ENCODE measurements at places on chromosomes 11 and 22.

- no peaks in the 10 kb centered on the region for H3K36me3 ChIP-seq
- H3K4me3 ChIP-seq: no peak overlapping the region
- no peaks in the 10 kb centered on the region for H3K4me1 ChIP-seq
- DNase-seq: no peak
- H3K27me3 ChIP-seq: no peaks in the 10 kb centered on the region
Measured at GRCh38 chr11:106424111-106424510, 346.6 kb downstream of the AASDHPPT start.

- H3K4me1 ChIP-seq: peaks cover 17% of the 10 kb centered on the region
- H3K27ac ChIP-seq: no peak overlapping the region
- no peak overlapping the region for H3K4me3 ChIP-seq
Measured at GRCh38 chr11:34147581-34147980, 42.2 kb downstream of the NAT10 start.

DNA sequence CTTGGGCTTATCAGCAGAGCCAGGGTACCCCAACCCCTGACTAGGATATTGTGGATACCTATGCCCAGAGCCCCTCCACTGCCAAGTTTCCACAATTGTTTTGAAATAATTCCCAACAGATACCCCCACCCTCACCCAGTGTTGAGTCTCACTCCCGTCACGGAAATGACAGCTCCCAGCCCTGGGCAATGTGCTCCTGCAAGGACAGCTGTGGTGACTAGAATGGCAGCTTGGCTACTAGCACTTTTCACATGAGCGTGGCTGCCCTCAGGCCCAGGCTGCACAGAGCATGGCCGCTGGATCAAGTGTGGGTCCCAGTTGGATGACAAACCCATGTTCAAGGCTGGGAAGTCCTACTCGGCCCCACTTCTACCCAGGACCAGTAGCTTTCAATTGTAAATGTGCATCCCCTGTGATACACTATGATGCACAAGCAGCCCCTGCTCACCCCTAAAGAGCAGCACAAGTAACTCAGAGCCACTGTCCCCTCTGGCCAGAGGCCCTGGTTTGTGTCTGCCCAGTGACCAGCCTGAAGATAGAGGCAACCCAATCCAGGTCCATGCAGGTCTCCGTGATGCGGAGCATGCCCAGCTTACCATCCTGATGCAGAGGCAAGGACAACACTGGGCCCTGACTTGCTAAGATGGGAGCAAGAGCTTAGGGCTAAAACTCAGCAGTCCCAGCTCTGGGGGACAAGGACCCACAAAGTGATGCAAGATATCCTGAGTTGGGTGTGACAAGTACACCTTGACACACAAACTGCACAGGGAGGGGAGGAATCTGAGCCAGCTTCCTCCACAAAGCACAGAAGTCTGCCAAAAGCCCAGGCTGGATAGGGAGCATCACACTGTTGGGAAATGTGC, 13.2 kb downstream of the KCNQ1OT1 start:
- H3K27me3 ChIP-seq: no peaks in the 10 kb centered on the region
- DNase-seq: no peak
- no peak overlapping the region for H3K27ac ChIP-seq
- no peaks in the 10 kb centered on the region for H3K4me1 ChIP-seq

DNA sequence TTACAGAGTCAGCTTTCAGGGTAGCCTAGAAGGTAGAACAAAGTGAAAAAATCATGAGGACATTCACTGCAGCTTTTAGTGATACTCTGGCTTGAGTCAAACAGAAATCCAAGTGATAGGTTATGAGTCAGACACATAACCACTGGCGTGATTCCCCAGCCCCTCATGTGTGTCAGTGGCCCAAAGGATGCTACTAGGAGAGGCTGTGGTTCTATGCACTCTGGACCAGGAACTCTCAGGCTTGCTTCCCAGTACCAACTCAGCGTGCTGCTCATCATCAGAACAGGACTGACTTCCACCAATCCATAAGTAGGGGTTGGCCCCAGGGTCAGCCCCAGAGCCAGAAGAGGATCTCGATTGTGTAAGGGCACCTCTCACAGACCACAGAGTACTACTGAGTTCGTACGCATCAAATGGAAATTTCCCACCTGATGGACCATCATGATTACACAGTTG, 116.8 kb downstream of the MED15 start:
- DNase-seq: no peak
- H3K27ac ChIP-seq: no peak overlapping the region
- H3K27me3 ChIP-seq: no peaks in the 10 kb centered on the region

GRCh38 chr11:132943706-132944568, 588.4 kb downstream of the OPCML start:
- peaks cover 3% of the 10 kb centered on the region for H3K4me1 ChIP-seq
- no peak for DNase-seq
- no peak overlapping the region for H3K4me3 ChIP-seq

DNA sequence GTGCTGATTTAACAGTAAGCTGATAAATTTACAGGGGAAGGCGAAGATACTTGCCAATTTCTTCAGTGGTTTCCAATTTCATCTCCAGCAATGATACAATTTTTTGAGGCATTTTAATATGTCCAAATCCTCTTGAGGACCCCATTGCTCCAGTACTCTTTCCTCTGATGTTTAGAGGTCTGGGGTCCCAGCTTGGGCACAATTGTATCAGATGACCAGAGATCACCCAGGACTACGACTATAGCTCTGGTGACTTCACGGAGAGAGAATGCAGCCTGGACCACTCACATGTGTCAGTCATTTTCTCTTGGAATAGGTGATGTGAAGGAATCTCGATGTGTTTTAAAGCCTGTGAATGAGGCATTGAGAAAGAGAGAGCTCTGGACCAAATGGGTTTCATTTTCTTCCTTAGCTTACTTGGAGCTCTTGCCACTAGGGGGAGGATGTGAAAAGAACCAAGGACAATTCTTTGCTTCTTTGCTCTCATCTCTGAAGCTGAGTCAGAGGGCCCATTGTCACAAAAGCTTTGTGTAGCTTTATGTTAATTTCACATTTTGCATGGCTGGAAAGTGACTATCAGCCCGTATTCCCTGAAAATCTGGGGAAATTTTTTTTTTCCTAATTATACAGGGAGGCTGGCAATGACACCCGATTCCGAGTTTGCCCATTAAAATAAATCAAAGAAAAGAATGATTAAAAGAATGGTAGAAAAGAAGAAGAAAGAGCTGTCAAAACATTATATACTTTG, 6.7 kb upstream of the CCDC90B start:
- H3K4me3 ChIP-seq: no peak overlapping the region
- no peaks in the 10 kb centered on the region for H3K4me1 ChIP-seq
- H3K27me3 ChIP-seq: peaks cover 2% of the 10 kb centered on the region
- no peaks in the 10 kb centered on the region for H3K36me3 ChIP-seq
- no peak overlapping the region for H3K27ac ChIP-seq

DNA sequence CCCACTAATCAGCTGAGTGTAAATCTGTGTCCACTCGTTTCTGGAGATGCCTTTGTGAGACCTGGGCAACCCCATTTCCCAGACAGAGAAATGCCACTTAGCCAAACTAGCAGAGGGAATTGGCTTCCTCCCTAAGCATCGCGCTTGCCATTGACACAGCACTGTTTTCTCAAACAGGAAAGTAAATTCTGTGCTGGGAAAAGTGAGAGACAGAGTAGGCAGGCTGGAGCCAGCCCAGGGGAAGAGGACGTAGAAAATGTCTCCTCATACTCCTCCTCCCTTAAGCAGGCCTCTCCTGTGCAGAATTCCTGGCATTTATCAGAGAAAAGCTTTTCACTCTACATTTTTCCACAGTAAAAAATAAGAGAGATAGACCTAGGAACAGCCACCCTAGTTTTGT, 99.1 kb upstream of the AMOTL1 start:
- no peaks in the 10 kb centered on the region for H3K27me3 ChIP-seq
- no peaks in the 10 kb centered on the region for H3K36me3 ChIP-seq
- no peak for DNase-seq

DNA sequence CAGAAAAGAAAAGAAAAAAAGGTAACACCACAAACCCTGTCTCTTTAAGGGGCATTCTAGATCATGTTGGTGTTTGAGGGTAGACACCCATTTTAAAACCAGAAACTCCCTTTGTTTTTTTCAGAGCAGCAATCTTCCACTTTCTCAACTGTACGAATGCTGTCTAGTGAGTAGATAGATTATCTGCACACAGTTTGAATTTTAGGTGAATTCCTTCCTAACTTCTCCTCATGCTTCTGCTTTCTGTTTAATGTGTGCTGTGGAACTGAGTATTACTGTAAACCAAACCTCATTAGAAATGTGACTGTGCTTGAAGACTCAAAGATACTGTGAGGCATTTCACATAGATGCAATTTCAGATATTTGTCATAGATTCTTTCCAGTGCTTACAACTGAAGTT, 102.4 kb downstream of the PRMT3 start:
- peaks cover 9% of the 10 kb centered on the region for H3K36me3 ChIP-seq
- no peak overlapping the region for H3K27ac ChIP-seq
- H3K4me1 ChIP-seq: no peaks in the 10 kb centered on the region
- no peak for DNase-seq
- H3K4me3 ChIP-seq: no peak overlapping the region
- H3K27me3 ChIP-seq: no peaks in the 10 kb centered on the region

DNA sequence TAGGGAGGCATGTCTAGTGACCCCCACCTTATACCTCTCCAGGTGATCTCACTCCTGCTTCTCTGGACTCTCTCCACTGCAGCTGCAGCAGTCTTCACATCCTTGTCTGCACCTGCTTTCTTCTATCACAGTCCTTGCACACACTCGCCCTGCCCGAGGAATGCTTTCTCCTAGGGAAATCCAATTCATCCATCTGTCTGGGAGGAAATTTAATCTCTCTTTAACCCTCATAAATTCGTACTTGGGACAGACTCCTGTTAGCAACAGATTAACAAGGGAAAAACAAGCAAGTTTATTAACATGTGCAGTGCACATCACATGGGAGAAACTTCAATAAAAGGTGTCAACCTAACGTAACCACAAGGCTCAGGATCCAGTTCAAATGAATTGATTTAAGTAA, 11.3 kb upstream of the RCN1 start:
- H3K27ac ChIP-seq: no peak overlapping the region
- DNase-seq: no peak
- H3K27me3 ChIP-seq: peaks cover 7% of the 10 kb centered on the region
- H3K4me1 ChIP-seq: no peaks in the 10 kb centered on the region
- H3K36me3 ChIP-seq: no peaks in the 10 kb centered on the region
- H3K4me3 ChIP-seq: no peak overlapping the region

DNA sequence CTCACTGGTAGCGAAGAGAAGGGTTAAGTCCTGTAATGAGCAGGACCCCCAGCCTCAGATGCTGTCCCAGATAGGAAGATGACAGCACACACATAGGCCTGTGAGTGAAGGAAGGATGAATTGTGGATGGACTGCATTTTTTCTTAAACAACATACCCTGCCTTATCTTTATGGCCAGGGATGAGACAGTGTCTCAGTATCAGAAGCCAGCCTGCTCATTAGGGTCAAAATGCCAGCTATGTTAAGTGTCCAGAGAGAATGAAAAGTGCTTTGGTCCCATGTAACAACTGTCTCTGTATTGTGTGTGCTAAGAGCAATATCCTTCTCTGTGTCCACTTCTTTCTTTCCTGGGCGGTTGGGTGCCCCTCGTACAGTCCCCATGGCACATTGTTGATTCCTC, 30.2 kb downstream of the PPFIBP2 start:
- no peak for DNase-seq
- peaks cover 4% of the 10 kb centered on the region for H3K4me1 ChIP-seq
- H3K4me3 ChIP-seq: no peak overlapping the region
- H3K27me3 ChIP-seq: no peaks in the 10 kb centered on the region
- H3K27ac ChIP-seq: 0 out of 2 replicates have a peak overlapping the region, but pooled peaks have one; percentile 10
- H3K36me3 ChIP-seq: no peaks in the 10 kb centered on the region

GRCh38 chr11:57230791-57231538, 6.1 kb downstream of the APLNR start:
- peaks cover 7% of the 10 kb centered on the region for H3K27me3 ChIP-seq
- no peak overlapping the region for H3K27ac ChIP-seq
- no peaks in the 10 kb centered on the region for H3K36me3 ChIP-seq
- no peak for DNase-seq

GRCh38 chr11:3855808-3856491, 486 bp downstream of the STIM1 start:
- no peaks in the 10 kb centered on the region for H3K27me3 ChIP-seq
- DNase-seq: no peak
- H3K36me3 ChIP-seq: no peaks in the 10 kb centered on the region
- peak overlapping the region; percentile 73 for H3K27ac ChIP-seq
- H3K4me3 ChIP-seq: peak overlapping the region; percentile 86

- no peaks in the 10 kb centered on the region for H3K4me1 ChIP-seq
- DNase-seq: no peak
- H3K27me3 ChIP-seq: no peaks in the 10 kb centered on the region
- no peak overlapping the region for H3K4me3 ChIP-seq
- no peak overlapping the region for H3K27ac ChIP-seq
- H3K36me3 ChIP-seq: peaks cover 5% of the 10 kb centered on the region
Measured at GRCh38 chr11:975827-976226, 50.2 kb downstream of the AP2A2 start.

GRCh38 chr11:97351939-97352338, 962.1 kb downstream of the JRKL start:
- DNase-seq: no peak
- H3K4me3 ChIP-seq: no peak overlapping the region
- no peak overlapping the region for H3K27ac ChIP-seq
- H3K36me3 ChIP-seq: no peaks in the 10 kb centered on the region

GRCh38 chr22:29877620-29878019, 5.4 kb upstream of the MTMR3 start:
- no peaks in the 10 kb centered on the region for H3K27me3 ChIP-seq
- DNase-seq: no peak
- no peak overlapping the region for H3K27ac ChIP-seq
- H3K4me1 ChIP-seq: no peaks in the 10 kb centered on the region
- H3K36me3 ChIP-seq: no peaks in the 10 kb centered on the region
- no peak overlapping the region for H3K4me3 ChIP-seq

DNA sequence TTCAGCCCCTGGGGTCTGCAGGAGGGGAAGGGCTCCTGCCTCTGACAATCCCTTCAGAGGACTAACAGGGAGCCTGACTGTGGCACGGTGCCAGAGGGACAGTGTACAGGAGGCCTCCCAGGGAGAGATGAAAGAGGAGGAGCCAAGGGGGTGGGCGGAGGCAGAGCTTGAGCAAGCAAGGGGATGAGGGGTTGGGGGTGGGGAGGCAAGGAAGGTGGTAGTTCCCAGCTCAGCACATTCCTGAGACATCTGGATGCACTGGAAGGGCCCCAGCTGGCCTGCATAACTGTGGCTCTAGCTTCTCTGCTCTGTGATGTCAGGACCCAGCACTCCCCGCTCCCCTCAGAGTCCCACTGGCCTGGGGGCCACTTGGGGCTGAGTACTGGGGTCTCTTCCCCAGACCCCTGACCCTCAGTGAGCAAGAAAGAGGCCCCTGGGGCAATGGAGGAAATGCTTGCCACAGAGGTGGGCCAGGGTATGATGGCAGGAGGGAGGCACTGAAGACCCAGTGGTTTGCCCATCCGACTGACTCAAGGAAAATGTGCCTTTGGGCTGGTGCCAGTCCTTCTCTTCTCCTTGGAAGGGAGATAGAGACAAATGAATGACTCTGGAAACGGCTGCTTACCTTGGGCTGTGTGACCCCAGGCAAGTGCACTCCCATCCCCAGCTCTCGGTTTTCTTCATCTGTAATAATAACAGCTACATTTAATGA, 13.3 kb downstream of the CREB3L1 start:
- H3K36me3 ChIP-seq: no peaks in the 10 kb centered on the region
- H3K27ac ChIP-seq: no peak overlapping the region
- H3K27me3 ChIP-seq: no peaks in the 10 kb centered on the region
- H3K4me3 ChIP-seq: no peak overlapping the region
- H3K4me1 ChIP-seq: peaks cover 12% of the 10 kb centered on the region
- no peak for DNase-seq

- H3K27ac ChIP-seq: 0 out of 2 replicates have a peak overlapping the region, but pooled peaks have one; percentile 23
- DNase-seq: no peak
- peaks cover 16% of the 10 kb centered on the region for H3K4me1 ChIP-seq
- no peaks in the 10 kb centered on the region for H3K27me3 ChIP-seq
- no peak overlapping the region for H3K4me3 ChIP-seq
Measured at GRCh38 chr22:37335806-37336199, 53.5 kb downstream of the CYTH4 start.
